RPMI8226 (cell line): ENCODE measurements at places on chromosomes 5 and 9.

DNA sequence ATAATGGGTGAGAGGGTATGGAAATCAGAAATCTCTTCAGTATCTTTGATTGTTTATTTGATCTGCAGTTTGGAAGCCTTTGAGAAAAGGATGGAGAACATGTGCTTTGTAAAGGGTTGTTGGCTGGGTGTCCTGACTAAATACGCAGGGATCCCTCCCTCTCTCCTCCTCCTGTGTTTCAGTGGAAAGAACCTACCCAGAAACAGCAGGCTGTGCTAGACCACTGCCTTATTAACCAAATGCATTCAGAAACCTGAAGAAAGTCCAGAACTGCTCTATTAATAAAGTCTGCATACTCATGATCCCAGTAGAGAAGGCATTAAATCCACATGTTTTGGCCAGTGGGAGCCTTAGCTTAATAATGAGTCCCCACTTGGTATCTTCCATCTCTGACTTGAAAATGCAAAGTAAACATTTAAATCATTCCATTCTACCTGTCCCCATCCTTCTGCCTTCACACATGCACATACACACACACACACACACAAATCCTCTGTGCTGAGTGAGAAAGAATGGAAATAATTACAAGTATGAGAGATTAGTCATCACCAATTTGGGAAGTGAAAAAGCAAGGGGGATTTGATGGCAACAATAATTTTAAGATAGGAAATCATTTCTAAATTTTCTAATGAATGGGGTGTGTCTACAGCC lies 10.0 kb upstream of the LECT2 start:
- no peak for DNase-seq

DNA sequence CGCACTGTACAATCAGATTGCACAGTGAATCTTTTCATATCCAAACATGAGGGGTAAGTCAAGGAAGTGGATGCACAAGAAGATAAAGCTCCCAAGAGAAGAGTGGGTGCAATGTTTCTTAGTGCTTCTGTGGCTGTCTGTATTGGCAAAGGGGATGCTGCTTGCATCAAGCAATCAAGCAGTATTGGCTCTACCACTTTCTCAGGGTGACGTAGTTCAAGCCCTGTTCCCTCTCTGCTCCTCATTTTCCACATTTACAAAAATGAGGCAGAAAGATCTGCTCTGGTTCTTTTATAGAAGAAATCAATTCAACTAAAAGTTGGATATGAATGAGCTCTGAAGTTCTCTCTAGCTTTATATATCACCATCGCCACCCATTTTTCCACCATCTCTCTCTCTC lies 2.3 kb downstream of the TNFSF8 start:
- no peak for DNase-seq

DNA sequence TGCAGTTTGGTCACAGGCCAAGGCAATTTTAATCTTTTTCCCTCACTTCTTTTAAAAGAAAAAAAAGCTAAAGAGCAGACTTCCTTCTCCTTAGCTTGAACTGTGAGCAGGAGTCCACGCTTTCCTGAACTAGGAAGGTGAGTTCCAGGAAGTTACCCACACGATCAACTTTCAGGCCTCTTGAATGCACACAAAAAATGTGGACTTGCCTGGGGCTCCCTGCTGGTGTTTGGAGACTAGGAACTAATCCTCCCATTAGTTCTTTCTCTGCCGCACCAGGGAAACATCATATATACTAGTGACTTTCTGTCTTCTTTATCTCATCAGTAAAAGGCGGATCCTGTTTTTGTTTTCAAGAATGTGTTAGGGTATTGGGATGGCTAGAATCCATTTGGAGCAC lies 240.0 kb downstream of the GOLPH3 start:
- no peak for DNase-seq

- DNase-seq: no peak
These were observed 617 bp upstream of the PTPRD start for GRCh38 chr9:10613419-10613818.

DNA sequence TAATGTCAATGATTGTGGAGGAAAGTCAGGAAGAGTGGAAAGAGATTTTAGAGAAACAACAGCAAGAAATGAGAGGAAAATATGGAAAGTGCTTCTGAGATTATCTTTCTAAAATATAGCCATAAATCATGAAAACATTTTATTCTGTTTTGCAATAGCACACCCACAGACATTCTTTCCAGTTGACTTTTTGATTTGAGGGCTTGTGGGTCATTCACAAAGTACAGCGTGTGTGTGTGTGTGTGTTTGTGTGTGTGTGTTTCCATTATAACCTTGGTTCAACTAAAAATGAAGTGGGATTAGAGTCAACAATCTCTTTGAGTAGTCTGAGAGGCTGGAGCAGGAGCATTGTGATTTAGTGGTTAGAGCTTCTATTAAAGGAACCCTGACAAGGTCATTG lies 116.6 kb upstream of the GAS1 start:
- DNase-seq: no peak

- no peak for DNase-seq
These were observed 67.1 kb upstream of the GOLPH3 start for GRCh38 chr5:32241034-32241783.

DNA sequence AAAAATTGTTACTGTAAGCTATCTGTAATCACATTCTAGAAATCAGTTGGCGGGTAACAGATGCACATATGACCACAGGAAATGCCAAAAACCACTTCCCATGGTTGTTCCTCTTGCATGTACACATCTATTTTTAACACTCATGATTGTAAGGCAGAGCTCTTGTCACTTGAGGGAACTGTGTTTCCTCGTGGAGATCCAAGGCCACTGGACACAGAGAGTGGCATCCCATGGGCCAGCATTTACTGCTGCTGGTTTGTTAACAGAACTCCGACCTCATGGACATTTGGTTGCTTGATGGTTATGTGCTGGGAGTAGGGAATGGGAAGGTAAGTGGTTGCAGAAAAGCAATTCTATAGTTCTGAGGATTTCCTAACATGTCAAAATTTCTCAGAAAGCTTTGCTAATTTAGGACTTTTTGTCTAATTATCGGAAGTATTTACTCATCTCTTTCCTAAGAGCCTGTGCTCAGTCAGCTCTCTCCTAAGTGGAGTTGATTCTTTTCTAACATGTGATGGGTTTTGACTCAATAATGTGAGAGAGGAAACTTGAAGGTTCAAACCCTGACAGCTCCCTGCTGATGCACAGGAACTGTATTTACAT lies 202.0 kb upstream of the NR3C1 start:
- peak; percentile 40 for DNase-seq

GRCh38 chr5:150419630-150420270 lies 7.0 kb upstream of the CD74 start:
- DNase-seq: peak; percentile 29

GRCh38 chr5:76953551-76954382 lies 922 bp downstream of the CRHBP start:
- no peak for DNase-seq

- no peak for DNase-seq
These were observed 29.7 kb downstream of the CNTFR start for GRCh38 chr9:34559624-34560455.

GRCh38 chr9:95533996-95534680 lies 17.4 kb upstream of the PTCH1 start:
- DNase-seq: no peak

DNA sequence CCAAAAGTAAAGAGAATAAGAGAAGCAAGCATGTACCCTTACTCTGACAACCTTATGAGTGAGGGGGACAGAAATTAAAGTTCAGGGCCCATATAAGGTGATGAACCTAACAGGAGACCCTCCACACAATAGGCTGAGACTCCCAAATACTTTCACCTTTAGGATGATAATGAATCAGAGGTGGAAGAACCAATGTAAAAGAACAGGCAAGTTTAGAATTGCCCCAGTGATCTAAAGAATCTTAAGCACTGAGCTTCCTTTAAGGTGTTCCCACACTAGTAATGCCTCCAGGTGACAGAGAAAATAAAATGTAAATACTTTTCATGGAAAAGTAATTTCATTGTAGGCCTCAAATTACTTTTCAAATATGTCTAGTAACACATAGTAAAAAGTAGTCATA lies 8.2 kb upstream of the FAM151B start:
- DNase-seq: no peak

DNA sequence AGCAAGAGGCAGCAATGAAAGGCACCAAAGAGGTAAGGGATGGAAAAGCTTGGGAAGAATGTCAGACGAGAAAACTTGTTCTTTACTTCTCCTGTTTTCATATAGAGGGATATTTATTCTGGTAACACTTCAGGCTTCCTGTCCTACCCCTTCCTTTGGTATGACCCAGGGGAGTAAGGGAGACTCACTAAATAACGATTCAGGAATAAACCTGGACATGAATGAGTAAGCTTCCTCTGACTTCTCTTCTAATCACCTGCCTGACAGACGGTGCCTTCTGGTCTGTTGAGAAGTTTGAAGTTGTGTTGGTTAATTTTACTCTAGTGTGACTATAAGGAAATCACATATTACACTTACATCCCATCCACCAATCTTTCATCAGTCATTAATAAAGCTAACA lies 461.2 kb downstream of the CDH12 start:
- DNase-seq: no peak

DNA sequence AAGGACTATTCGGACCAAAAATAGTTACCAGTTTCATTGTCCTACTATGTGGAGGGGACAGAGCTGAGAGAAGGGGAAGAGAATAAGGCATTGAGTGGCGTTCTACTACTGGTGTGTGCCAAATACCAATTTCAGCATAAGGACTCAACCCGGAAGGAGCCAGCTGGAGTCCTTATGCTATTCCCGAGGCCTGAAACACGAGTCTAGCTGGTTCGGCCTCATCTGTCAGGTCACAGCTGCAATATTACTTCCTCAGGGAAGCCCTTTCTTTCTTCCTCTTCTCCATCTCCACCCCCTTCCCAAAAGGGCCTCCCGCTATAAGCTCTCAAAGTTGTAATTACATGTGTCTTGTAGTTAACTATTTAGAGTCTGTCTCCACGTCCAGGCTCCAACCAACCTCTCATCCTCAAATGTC lies 20.5 kb upstream of the FER start:
- no peak for DNase-seq

DNA sequence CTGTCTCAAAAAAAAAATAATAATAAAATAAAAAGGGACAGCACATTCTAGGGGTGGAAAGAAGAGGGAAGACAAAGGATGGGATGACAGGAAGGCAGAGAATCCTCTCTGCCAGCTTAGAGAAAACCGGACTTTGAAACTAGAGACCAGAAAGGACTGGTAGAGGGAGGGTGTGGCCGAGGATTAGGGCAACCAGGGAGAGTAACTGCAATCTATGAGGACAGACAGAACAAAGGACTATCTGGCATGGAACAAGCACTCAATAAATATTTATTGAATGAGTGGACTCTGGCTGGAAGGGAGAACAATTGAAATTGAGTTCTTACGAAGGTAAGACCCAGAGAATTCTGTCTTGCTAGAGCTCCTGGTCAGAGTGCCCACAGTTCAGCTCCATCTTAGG lies 2.4 kb downstream of the GBA2 start:
- DNase-seq: no peak

GRCh38 chr9:74500584-74500924 lies 3.4 kb downstream of the RORB start:
- DNase-seq: no peak

GRCh38 chr5:71864730-71865601 lies 145.9 kb downstream of the CARTPT start:
- no peak for DNase-seq

DNA sequence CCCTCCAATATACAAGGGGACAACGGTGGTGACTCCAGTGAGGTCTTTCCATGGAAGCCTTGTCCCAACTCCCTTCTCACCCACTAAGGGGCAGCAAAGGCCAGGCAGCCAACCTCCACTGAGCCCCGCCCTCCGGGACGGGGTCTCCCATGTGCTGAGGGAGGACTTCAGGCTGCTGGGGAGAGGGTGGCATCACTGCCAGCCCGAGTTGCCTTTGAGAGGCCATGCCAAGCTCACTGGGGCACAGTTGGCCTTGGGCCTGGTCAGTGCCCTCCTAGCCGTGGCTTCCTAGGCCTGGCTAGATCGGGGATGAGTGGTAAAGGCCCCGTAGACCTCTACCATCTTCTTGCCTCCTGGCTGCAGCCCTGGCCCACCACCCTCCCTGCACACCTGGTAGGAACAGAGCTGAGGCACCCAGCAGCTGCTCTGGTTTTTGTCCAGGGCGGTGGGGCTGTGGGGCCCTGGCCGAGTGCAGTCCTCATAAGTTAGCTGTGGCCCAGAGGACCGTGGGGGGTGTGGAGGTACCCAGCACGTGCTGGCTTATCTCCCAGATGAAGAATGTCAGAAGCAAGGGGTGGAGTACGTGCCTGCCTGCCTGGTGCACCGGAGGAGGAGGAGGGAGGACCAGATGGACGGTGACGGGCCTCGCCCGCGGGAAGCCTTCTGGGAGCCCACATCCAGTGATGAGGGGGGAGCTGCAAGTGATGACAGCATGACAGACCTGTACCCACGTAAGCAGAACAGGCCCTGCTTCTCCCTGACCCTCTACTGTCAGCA lies 3.2 kb downstream of the SURF2 start:
- DNase-seq: no peak

DNA sequence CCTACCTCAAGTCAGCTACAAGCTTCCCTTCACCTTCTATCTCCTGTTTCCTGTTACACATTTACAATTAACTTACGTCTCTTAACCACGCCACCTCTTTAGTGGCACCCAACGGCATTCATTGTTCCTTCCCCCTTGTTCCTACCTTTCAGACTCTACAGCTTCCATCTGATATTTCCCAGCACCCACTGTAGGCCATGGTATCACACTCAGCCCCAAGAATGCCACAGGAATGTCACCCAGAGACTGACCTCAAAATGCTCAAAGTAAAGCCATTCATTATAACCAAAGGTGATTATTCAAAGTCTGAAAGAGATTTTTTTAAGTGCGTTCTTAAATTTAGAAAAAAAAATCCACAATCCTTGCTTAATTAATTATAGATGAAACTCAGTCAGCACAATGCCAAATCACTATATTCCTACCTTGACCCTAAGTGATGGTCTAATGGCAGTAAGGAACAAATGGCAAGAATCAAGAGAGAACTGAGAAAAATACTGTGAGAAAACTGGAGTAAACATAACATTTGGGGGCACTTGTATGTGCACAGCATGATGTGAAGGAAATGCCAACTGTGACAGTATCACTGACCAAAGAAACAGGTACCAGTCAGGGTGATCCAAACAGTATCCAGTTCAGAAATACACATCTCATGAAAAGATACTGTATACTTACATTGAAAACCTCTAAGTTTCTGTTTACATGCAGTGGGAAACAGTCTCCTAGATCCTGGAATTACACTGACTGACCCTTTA lies 52.1 kb downstream of the CTNND2 start:
- no peak for DNase-seq

DNA sequence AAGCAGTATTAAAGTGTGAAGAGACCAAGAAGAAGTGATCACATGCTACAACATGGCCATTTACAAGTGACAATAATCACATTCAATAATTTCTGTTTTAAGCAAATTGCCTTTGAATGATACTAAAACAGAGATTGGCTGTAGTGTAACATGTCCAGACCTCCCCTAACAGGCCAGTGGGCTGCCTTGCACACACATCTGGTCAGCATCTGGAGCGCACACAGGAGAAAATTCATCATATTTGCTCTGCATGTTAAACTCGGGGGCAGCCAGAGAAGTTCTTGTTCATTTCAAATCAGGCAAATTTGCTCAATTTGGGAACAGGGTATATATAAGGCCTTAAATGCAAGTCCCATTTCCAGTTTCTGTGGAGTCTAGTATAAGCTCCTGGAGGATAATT lies 111.1 kb upstream of the FBXL7 start:
- no peak for DNase-seq

- no peak for DNase-seq
These were observed 174.3 kb downstream of the SYK start for GRCh38 chr9:90975781-90976538.
